Left ventricle myocardium inferior (tissue), 1 donor: ENCODE measurements at places on chromosomes 7 and 10.

DNA sequence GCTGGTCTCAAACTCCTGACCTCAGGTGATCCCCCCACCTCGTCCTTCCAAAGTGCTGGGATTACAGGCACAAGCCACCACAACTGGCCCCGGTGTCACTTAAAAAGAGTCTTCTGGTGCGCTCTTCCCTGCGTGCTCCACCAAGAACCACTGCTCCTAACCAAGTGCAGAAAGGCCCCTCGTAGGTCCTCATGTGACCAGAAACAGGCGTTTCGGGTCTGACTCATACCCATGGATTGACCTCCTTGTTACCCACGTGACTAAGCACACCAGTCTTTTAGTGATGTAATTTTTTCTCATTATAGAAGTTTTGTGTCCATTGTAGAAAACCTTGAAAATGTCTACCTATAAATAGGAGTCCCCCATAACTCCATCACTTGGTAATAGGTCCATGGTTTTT is 13.9 kb downstream of the FKBP6 start:
- no peak for DNase-seq

DNA sequence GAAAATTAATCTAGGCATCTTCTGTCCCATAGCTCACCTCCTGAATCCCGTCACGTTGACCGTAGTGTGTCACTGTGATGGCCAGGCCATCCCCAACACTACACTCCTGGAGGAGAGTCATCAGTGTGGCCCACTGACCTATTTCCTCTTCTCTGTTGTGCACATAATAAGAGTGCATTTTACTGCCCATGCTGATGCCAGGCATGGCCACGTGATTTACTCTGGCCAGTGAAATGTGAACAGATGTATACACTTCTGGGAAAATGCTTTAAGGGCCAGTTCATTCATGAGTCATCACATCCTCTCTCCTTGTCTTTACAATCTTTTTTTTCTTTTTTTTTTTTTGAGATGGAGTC is 101.9 kb upstream of the PIP4K2A start:
- DNase-seq: no peak

DNA sequence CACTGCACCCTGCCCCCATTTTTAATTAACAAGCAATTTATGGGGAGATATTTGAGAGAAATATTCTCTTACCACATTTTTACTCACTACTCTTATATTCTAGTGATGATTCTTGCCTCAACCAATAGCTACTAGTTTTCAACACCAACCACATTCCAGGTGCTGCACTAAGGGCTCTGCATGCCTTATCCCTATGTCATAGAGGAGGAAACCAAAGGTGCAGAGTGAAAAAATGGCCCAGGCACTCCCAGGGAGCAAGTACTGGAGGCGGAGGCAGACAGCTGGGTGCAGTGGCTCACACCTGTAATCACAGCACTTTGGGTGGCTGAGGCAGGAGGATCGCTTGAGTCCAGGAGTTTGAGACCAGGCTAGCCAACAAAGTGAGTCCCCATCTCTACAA is 35.5 kb upstream of the TPST1 start:
- DNase-seq: no peak

DNA sequence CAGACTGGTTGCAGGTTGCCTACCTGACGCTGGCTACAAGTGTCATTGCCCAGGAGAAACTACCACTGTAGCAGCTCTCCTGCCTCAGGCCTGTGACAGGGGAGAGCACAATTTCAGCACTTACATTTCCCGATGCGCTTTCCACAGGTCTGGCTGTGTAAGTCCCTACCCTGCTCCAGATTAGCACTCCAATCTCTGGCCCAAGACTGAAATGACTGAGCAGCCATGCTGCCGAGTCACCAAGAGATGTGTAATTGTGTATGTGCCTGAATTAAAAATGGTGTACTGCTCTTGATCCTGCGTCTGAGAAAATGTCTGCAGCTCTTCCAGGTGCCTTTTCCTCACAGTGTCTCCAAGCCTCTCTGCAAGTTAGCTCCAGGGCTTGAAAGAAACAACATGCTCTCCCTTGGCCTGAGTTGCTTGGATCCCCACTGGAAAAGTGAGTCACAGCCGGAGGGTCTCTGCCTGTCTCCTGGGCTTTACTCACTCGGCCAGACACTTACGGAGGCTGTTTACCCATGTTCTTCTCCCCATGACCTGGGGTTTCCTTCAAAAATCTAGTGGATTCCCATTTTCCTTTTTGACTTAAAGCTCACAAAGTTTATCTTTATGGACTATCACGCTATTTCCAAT is 1001.7 kb upstream of the KCND2 start:
- no peak for DNase-seq

GRCh38 chr10:52811776-52812175 is 39.2 kb upstream of the MBL2 start:
- DNase-seq: no peak

DNA sequence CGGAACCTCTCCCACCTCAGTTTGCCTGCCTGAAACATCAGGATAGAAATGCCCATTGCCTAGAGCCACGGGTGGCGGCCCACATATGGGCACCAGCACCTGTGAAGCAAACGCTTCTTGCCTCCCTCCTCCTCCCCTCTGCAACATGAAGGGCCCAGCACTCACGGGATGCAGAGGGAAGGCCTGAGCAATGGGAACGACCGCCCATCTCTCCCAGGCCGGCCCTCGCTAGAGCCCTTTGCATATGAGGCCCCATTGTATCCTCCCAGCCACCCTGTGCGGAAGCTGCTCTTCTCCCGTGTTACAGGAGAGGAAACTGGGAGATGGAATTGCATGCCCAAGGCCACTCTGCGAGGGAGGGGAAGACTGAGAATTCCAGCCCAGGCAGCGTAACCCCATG is 88.2 kb downstream of the RGS10 start:
- no peak for DNase-seq

DNA sequence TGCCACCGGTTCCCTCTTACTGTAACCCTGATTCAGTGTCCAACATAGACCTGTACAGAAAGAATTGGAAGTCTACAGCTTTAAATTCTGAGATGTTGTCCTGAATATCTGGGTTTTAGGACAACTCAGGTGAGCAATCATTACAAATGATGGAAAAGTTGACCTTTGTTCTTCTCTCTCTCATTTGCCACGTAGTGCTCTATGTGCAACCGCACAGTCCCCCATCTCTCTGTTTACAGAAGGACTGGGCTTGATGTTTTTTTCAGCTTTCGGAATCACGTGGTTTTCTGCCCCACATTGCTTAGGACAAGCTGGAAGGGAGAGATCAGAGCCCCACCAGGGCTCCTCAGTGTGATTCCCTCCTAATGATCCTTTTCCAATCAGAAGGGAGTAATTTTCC is 22.2 kb downstream of the NEUROD6 start:
- DNase-seq: no peak

DNA sequence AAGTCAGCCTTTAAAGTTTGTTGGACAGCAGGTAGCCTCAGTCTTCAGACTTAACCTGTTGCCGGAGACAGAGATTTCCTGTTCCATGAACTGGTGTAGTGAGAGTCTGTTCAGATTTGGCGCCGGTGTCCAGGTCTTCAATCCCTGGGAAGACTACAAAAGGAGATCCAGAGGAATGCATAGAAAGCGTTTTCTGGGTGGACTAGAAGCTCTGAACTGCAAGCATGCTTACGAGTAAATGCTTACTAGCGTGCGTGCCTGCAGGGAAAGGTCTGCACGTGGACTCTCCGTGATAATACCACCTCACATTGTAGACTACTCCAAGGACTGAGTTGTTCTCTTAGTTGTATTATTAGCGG is 878 bp downstream of the GLRX3 start:
- no peak for DNase-seq

DNA sequence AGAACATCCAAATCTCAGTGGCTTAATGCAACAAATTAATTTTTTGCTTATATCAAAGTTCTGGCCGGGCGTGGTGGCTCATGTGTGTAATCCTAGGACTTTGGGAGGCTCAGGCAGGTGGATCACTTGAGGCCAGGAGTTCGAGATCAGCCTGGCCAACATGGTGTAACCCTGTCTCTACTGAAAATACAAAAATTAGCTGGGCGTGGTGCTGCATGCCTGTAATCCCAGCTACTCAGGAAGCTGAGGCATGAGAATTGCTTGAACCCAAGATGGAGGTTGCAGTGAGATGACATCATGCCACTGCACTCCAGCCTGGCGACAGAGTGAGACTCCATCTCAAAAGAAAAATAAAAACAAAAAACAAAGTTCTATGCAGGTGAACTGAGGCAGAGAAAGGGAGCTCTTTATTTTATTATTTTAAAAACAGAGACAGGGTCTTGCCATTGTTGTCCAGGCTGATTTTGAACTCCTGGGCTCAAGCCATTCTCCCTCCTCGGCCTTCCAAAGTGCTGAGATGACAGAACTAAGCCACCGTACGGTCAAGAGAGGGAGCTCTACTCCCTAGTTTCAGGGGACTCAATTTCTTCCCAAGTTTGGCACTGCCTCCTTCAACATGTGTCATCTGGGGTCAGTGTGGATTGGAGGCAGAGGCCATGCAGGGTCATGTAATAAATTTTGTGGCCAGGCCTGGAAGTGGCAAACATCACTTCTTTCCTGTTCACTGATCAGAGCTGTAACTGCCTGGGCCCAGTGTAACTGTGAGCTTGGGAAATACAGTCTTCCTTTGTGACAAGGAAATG is 2.4 kb downstream of the ADCK2 start:
- DNase-seq: no peak

DNA sequence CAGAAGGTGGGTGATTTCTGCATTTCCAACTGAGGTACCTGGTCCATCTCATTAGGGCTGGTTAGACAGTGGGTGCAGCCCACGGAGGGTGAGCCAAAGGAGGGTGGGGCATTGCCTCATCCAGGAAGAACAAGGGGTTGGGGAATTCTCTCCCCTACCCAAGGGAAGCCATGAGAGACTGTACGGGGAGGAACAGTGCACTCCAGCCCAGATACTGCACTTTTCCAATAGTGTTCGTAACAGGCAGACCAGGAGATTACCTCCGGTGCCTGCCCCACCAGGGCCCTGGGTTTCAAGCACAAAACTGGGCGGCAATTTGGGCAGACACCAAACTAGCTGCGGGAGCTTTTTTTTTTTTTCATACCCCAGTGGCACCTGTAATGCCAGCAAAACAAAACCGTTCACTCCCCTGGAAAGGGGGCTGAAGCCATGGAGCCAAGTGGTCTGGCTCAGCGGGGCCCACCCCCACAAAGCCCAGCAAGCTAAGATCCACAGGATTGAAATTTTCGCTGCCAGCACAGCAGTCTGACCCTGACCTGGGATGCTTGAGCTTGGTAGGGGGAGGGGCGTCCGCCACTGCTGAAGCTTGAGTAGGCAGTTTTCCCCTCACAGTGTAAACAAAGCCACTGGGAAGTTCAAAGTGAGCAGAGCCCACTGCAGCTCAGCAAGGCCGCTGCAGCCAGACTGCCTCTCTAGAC is 31.2 kb downstream of the ARMC10 start:
- no peak for DNase-seq

DNA sequence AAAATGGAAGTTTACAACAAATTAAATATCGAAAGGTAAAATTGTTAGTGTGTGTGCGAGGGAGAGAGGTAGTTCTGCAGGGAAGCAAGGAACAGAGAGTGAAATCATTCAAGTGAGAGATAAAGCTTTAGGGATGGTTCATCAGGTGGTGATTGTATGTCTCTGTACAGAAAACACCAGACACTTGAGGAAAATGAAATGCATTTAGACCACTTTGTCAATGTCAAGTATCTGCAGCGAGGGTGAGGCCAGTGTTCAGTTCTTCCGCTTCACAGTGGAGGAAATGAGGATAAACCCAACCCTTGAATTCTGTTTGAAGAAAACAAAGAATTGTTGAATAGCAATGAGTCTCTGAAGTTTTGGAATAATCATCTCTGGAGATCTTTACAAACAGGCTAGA is 14.4 kb upstream of the ITGB1 start:
- no peak for DNase-seq

GRCh38 chr7:72217151-72217550 is 195.0 kb downstream of the CALN1 start:
- no peak for DNase-seq

DNA sequence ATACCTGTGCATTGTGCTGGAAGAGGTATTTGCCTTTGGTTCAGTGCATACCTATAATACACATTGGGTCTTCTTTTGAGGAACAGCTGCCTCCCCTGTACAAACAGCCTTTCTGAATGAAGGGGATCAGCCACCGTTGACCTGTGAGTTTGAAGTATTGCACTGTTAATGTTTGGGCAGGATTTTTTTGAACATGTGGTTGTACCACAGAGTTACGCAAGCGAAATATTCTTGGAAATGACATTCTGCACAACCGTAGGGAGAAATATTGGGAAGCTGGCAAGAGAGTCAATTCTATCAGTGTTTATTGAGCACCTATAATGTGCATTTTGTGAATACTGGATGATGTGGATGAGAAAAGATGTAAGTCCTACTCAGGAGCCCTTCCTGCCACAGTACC is 270.6 kb downstream of the AUTS2 start:
- DNase-seq: no peak

- DNase-seq: no peak
These were observed 6.3 kb upstream of the EMX2 start for GRCh38 chr10:117536072-117536865.

GRCh38 chr10:58969576-58969975 is 206.9 kb upstream of the PHYHIPL start:
- no peak for DNase-seq

DNA sequence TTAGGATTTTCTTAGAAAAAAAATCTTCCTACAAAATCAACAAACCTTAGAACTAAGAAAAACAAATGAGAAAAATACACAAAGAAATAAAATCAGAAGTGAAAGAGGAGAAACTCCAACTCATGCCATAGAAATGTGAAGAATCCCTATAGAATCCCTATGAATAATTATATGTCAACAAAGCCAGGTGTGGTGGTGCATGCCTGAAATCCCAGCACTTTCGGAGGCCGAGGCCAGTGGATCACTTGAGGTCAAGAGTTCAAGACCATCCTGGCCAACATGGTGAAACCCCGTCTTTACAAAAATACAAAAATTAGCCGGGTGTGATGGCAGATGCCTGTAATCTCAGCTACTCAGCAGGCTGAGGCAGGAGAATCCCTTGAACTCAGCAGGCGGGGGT is 27.1 kb downstream of the ACSM6 start:
- no peak for DNase-seq

DNA sequence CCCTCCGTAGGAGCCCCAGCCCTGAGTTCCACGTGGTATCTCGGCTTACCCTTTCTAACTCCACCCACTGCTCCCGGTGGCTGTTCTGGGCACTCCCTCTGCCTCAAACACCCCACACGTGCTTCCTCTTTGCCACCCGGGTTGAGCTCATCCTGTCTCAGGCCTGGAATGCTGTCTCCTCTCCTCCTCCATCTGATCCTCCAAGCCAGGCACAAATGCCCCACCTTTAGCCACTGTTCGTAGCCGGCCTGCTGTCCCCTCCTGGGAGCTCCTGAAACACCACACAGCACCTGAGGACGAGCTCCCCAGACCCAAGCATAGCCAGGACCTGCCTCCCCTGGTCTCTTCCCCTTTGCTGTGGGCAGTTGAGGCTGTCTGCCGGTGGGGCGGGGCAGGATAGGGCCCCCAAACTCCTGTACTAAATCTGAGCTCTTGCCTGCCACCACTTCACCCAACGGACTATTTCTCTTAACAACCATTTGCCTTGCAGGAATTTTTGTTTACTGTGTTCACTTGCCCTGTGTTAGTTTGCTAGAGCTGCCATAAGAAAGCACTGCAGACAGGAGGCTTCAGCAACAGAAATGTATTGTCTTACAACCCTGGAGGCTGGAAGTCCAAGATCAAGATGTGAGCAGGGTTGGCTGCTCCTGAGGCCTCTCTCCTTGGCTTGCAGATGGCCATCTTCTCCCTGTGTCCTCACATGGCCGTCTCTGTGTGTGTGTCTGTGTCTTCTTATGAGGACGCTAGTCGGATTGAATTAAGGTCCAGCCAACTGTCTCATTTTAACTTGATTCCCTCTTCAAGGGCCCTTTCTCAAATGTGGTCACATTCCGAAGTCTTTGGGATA is 58.3 kb upstream of the SHH start:
- DNase-seq: no peak

- DNase-seq: no peak
These were observed 9.0 kb upstream of the BLVRA start for GRCh38 chr7:43749383-43749940.
